Stimulated activated CD4-positive, alpha-beta T cell treated with anti-CD3 and anti-CD28 coated beads, Interleukin-15, amount 100 ng/mL, for 24 hours (primary cell): ENCODE measurements at places on chromosomes 3 and 15.

GRCh38 chr3:101963902-101964362 is 114.6 kb downstream of the NFKBIZ start:
- peak; percentile 49 for DNase-seq

GRCh38 chr3:143036557-143036956 is 35.2 kb downstream of the U2SURP start:
- no peak for DNase-seq

- DNase-seq: no peak
Observed at GRCh38 chr3:15983693-15984092, 185.9 kb upstream of the ANKRD28 start.

GRCh38 chr3:150723946-150724345 is 20.2 kb upstream of the ERICH6 start:
- no peak for DNase-seq

GRCh38 chr3:146543461-146544001 is 876 bp downstream of the PLSCR1 start:
- no peak for DNase-seq

- no peak for DNase-seq
Observed at GRCh38 chr3:47011371-47011770, 31.9 kb downstream of the NBEAL2 start.

GRCh38 chr3:46183330-46183729 is 24.8 kb downstream of the CCR1 start:
- no peak for DNase-seq

- DNase-seq: no peak
Observed at GRCh38 chr3:184748219-184749135, 36.6 kb upstream of the MAGEF1 start.

GRCh38 chr3:97889814-97890213 is 68.0 kb downstream of the CRYBG3 start:
- no peak for DNase-seq

GRCh38 chr3:72633534-72633933 is 214.7 kb downstream of the SHQ1 start:
- peak; percentile 42 for DNase-seq

- DNase-seq: no peak
Observed at GRCh38 chr3:24166515-24166914, 221.4 kb downstream of the NR1D2 start.

GRCh38 chr15:64766058-64766457 is 9.3 kb downstream of the RBPMS2 start:
- no peak for DNase-seq

DNA sequence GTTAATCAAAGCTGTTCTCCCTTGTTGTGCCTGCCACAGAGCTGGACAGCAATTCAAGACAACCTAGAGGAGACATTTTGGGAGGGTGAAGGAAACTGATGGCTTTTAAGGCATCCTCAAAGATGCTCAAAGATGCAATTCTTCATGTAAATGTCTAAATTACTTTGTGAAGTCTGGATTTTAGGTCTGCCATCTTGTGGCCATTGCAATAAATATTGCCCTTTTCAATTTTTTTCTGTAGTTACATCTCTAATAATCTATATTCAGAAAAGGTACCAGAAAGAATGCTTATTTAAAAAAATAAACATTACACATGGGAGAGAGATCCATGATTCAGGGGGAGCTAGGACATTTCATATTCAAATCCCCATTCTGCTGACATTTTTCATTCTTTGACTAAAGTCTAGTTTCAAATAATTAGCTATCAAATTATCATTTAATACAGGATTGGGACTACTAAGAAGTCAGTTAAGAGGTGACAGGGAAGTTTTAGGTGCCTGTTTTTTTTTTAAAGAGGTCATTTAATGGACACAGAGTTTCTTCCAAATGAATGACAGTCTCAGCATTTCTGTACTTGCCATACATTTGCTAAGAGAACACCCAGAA is 259.8 kb upstream of the WNT5A start:
- DNase-seq: no peak

- no peak for DNase-seq
Observed at GRCh38 chr3:50390508-50391224, 31.3 kb upstream of the TMEM115 start.

GRCh38 chr3:126807795-126808194 is 103.8 kb downstream of the CHCHD6 start:
- no peak for DNase-seq

DNA sequence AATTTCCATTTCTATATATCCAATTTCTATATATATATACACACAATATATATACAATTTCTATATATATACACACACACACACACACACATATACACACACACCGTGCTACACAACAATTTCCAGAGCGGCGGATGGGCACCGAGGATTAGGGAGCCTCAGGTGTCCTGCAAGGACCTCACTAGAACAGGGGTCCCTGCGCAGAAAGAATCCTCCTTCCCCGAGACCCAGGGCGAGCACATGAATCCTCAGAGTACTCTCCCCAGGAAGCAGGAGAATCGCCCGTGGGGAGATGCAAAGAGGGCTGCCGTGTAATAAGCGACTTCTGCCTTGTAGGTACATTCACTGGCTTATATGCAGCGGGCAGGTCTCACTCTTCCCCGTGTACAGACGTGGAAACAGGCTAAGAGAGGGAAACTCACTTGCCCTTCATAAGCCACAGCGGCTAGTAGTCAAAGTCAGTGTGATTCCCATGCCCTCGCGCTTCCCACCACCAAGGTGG is 467 bp downstream of the PIF1 start:
- no peak for DNase-seq

DNA sequence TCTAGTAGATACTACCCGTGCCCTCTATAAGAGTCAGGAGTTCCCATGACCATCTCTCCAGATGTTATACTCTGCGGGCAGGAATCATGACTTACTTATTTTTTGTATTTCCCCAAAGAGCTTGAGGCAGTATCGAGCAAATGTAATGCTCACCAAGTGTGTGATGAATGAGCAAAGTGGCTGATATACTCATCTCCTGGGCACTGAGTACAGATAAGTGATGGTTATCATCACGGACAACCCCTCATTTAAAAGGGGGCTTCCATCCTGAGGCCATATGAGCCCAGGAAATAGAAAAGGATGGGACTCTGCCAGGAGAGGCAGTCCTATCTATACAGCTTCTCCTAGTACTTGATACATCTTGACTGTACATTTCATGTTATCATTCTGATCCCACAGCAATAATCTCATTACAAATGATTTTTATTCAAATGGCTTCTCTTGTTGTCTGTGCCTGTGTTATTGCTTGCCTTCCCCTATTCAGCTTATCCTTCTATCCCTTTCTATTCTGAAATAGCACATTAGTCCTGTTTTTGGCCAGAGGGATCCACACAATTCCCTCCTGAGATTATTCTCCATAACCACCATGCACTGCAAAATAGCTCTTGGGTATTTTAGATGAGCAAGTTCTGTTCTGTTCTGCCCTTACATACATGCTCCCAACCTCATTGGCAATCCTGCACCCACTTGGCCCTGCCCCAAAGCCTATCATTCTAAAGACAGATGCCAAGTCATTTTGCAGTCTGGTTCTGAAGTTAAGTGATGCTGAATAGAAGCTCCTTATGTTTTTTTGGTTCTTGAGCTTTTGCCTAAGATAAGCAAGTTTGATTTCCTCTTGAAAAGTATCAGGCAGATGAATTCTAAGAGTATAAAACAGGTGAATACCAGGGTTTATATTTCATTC is 48.0 kb upstream of the MRPL3 start:
- no peak for DNase-seq

GRCh38 chr15:34154725-34155204 is 52.9 kb downstream of the PGBD4 start:
- DNase-seq: peak; percentile 27

DNA sequence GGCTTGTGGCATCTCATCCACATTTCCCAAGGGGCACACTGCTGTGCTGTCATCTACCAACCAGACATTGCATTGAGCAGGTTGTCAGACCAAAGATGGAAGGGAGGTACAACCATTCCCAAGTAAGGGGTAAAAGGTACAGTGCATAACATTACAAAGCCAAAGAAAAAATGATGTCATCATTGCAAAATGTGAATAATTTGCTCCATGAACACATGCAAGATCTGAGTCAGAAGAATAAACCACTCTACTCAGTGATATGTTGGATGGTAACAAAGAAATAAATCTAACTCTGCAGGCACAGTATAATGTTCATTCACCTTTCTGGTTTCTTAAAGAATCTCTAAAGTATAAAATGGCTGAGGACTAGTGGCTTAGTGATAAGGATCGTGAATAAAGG is 202.7 kb downstream of the MAGI1 start:
- DNase-seq: no peak

- DNase-seq: no peak
Observed at GRCh38 chr3:41508063-41508696, 308.9 kb downstream of the CTNNB1 start.

DNA sequence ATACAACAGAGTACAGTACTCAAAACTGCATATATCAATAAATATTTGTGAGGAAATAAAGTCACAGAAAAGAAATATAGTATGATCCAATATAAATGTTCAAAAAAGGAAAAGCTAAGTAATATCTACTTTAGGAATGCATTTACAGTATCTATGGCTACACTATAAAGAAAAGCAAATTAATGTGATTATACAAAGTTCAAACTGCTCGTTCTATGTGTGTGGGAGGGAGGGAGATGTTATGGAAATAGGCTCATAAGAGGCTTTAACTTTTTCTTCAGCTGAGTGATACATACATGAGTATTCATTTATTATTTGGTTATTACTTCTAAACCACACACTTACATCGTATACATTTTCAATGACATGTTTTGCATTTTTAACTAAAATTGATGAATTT is 377.7 kb upstream of the AGTR1 start:
- no peak for DNase-seq

GRCh38 chr3:49019941-49020329 is 1.6 kb upstream of the DALRD3 start:
- no peak for DNase-seq

DNA sequence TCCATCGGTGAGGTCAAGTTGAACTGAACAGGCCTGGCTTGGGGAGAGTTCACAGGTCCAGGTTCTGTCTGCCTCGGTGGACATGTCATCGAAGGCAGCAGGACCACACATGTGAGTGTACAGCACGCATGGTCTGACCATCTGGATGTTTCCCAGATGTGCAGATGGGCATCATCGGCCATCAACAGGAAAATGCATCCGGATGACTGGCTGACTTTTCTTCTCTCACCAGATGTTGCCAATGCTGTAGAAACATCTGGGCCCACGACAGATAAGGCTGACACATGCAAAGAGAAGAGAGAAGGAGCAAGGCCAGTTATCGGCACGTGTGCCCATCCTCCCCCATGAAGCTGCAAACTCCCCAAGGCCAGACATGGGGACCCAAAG is 45.1 kb downstream of the NOX5 start:
- no peak for DNase-seq

DNA sequence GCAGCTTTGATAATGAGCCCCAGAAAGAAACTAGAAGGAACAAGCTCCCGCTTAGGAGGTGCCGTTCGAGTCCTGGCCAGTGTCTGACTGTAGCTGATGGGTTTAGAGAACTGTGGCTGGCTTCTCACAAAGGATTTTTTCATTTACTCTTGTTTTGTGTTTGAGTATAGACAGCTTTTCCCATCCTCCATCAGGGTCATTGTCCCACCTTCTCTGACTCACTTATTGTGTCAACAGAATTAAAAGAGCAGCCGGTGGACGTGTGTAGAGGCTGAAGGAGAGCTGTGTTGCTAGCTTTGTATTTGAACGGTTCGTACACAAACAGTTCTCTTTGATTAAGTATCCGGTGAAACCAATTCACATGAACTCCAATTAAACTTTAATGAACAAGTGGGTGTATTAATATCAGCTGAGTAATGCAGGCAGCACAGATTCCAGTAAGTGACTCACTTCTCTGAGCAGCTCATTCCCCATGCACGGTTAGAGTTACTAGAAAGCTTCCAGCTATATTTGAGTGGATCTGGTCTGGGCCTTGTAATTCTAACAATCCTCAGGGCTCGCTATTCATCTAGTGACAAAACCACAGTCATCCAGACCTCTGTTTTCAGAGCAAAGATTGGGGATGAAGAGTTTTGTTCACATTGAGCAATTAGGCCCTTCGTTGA is 141.0 kb downstream of the LPP start:
- DNase-seq: peak; percentile 21

DNA sequence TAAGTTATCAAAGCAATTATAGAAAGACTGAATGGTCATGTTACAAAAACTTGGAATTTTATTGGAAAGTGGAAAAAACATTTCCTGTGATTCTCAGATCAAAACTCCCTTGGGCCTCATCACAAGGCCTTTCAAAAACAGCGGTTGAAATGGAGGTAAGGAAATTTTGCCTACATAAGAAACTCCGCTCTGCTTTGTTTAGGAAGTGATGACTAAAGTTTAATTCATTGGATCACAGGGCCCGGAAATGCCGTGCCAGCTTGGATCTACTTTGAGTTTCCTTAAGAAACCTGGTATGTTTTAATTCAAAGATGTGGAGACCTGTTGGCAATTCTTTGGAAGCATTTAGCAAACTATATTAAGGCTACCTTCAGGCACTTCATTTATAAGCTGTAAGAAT is 143.9 kb upstream of the MME start:
- no peak for DNase-seq

DNA sequence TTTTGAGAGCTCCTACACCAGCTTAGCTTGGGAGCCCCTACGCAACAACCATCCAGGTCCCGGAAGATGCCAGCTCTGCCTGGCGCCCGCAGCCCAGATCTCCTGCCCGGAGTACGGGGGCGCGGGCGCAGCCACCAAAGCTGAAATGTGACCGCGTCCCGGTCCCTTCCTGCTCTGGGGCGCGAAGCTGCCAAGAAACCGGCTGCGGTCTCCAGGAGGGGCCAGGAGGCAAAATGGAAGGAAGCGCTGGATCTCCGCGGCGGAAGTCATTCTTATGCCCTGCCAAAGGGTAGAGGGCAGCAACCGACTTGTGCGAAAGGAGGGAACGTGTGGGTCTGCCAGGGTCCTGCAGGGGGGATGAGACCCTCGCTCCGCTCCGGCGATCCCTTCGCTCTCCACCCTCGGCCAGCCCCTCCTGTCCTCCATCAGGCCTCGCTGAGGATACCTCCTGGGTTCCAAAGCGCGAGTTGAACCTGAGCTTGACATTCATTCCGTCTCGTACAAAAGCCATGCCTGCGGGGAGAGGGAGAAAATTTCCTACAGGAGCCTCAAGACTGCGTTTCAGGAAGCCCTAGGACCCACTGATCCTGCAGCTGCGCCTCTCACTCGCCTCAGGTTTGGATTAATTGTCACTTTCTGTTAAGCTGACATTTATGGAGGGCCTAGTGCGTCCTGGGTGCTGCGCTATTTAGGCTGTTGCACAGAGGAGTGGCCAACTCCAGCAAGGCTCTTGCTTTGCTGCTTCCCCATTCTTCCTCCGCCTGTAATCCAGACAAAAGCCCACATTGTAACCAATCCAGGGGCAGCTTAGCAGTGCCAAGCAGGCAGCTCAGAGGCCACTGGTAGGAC is 98.3 kb upstream of the VGLL3 start:
- DNase-seq: peak; percentile 15

DNA sequence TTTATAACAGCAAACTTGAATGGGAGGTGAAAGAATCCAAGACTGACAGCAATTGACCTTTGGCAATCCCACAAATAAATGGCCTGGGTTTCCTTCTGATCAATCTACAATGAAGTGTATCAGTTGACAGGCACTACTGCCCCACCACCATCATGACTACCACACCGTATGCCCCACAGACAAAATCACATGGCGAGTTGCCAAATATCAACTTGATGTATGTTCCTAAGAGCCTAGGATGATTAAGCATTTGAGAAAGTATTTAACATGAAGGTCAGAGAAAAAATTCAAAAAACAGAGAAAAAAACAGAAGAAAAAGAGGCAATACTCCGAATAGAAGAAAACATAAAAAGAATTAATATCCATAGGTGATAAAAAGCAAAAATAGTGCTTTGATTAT is 215.9 kb upstream of the STAC start:
- no peak for DNase-seq
